HT-29 (cell line): ENCODE measurements at places on chromosomes 16 and 17. TPM values are rescaled to one million over a fixed set of nuclear protein-coding genes. Genes with fewer than 3 reads are reported as not detected.

GRCh38 chr17:71376933-71377332, 743.9 kb upstream of the SOX9 start:
- DNase-seq = no peak

The DHRS7C gene
- total RNA-seq = not detected in 2 replicates

DNA sequence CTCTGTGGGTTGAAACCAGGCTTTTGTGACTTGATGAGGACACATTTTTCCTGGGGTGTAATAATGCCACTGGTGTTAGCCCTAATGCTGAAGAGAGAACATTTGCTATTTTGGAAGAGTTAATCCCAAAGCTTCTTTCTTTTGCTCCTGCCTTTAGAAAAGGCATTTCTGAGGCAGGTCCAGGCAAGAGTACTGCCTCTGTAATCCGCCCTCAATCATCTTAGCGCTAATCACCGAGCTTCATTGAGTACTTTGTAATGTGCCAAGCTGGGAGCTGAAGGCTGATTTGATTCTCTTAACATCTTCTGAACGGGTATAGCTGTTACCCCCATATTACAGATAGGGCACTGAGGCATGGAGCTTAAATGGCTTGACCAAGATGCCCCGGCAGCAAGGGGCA, 60.3 kb downstream of the AKAP1 start:
- DNase-seq = no peak

The RGS11 gene
- 0.41 and 0.55 TPM in 2 replicates for total RNA-seq

GRCh38 chr16:48430890-48431289, 45.7 kb upstream of the SIAH1 start:
- DNase-seq = no peak

The RPH3AL gene
- 26.7 and 33.7 TPM in 2 replicates for total RNA-seq

The EVPLL gene
- 0.13 and 0.52 TPM in 2 replicates for total RNA-seq

- DNase-seq = no peak
Measured at GRCh38 chr16:10982465-10983150, 38.2 kb downstream of the CLEC16A start.

- DNase-seq = no peak
Measured at GRCh38 chr17:74123866-74124444, 79.5 kb upstream of the RPL38 start.

DNA sequence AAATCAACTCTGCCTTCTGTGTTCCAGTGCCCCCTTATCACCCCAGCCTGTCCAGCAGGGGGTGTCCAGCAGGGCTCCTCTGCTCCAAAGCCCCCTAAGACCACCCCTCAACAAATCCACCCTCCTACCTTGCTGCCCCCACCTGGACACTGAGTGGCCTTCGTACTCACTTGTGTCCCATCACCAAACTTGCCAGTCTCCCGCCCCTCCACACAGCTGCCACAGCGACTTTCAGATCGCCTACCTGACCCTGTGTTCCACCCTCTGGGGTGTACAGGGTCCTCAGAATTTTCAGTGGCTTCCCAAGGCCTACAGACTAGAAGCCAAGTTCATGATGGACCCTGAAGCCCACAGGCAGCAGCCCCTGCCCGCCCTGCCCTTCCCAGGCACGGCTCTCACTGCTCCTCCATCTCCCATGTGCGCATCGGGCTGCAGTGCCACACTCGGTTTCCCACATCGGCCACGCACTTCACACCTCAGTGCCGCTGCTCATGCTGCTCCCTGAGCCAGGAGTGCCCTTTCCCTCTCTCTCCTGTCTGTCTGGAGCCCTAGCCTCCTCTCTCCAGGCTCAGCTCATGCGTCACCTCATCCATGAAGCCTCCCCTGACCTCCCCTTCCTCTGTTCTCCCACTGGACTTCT, 11.8 kb downstream of the KCNH6 start:
- DNase-seq = no peak

The FNDC8 gene
- total RNA-seq = not detected in 2 replicates

The GSG1L gene
- not detected in 2 replicates for total RNA-seq

GRCh38 chr16:86569701-86570447, 3.2 kb downstream of the FOXC2 start:
- no peak for DNase-seq

DNA sequence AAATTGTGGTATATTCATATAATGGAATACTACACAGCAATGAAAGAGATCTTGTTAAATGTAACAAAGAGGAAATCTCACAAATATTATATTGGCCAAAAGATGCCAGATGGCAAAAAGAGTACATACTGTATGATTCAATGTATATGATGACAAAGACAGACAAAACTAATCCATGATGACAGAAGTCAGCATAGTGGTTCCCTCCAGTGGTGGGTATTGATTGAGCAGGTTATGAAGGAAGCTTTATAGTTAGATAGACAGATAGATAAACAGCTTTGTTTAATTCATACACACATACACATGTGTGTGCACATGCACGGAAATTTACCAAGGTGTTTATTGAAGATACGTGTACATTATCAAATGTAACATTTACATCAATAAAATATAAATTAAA, 74.4 kb upstream of the SMIM36 start:
- peak; percentile 39 for DNase-seq

DNA sequence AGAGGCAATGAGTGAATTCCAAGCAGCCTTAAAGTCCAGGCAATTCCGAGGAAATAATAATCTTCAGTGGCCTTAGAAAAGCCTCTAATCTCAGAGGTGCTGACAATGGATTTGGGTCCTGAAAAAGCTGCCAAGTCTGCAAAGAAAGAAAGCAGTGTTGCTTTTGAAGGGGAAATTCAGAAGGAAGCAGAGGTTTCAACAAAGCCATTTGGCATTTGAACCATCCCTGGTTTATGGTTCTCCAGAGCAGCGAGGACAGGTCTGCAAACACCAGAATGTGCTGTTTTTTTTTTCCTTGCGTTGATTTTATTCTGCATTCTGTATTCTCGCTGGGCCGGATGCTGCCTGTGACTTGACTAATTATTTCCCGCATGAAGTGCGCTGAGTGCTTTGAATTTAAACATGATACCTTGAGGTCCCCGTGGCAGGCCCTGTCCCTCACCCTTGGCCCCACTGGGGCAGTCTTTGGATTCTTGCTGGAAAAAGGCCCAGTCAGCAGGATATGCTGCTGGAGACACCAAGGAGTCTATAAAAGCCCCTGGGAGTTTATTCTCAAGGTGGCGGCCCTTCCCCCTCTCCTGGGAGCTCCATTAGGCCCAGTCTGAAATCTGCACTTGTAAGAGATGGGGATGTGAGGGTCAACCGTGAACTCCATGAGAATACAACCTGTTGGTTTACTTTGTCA, 338.3 kb downstream of the HAPSTR1 start:
- no peak for DNase-seq

GRCh38 chr16:27600381-27600780, 50.4 kb downstream of the KATNIP start:
- no peak for DNase-seq

- no peak for DNase-seq
Measured at GRCh38 chr17:29581583-29582253, 7.7 kb downstream of the GIT1 start.

DNA sequence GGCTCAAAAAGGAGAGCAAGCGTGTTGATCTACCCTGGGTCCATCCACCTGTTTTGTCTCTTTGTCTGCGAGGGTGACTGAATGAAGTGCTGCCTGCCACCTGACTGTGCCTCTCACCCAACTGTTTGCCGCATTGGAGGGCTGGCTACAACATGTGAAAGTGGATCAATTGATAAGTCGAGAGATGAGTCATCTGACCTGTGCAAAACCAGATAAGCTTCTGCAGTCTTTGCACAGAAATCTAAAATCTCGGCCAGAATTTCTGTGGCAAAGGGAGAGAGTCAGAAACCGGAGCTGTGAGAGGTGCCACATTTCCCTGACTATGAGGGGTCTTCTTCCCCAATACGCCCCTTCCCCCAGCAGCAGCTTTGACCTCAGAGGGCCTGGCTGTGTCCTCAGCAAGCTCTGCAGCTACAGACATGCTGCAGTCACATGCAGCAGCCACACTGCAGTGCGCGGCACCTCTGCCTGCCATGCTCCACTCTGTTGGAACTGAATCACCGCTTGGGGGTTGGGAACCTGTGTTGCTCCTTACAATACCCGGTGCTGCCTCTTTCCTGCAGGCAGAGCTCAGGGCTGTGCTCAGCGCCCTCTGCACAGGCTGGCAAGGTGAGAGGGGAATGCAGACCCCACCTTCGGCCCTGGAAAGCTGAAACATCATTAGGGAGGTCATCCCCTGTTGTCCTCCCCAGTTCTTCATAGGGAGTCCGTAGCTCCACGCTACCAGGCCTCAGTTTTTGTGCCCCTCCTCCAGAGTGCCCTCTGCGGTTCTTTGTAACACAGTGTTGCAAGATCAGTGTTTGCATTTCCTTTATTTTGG, 16.2 kb upstream of the HAS3 start:
- no peak for DNase-seq

The AATK gene
- total RNA-seq = 64.6 and 71.3 TPM in 2 replicates

- no peak for DNase-seq
Measured at GRCh38 chr17:55292094-55292493, 27.3 kb downstream of the HLF start.

DNA sequence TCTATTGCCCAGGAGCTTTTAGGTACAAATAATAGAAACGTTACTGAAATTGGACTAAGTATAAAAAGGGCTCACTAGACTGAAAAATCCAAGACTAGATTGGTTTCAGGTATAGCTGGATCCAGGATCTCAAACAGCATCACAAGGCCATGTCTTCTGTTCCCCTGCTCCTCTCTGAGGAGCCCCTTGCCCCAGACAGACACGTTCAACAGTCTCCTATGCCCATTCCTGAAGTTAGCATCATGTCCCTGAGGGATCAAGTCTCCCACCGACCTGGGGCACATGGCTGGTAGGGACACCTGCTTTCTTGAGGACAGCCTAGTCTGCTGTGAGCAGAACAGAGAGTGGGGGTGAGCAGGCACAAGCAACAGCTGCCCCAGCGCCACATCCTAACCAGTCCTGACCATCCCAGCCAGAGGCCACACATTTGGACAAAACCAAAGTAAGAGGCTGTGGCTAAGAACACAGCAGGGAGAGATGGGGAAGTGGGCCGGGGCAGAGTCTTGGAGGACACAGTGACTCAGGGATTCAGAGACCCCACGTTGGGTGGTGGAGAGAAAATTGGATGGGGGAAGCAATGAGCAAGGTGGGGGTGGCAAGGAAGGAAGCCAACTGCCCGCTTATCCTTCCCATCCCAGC, 10.5 kb upstream of the MMP2 start:
- no peak for DNase-seq

The KRT25 gene
- total RNA-seq = not detected in 2 replicates

- DNase-seq = peak; percentile 29
Measured at GRCh38 chr17:41793784-41794539, 7.5 kb upstream of the JUP start.

GRCh38 chr16:20727181-20727580, 14.4 kb downstream of the THUMPD1 start:
- DNase-seq = no peak

The SPATA22 gene
- total RNA-seq = not detected in 2 replicates
